ENCODE measurements at places on chromosomes 2 and 18.

DNA sequence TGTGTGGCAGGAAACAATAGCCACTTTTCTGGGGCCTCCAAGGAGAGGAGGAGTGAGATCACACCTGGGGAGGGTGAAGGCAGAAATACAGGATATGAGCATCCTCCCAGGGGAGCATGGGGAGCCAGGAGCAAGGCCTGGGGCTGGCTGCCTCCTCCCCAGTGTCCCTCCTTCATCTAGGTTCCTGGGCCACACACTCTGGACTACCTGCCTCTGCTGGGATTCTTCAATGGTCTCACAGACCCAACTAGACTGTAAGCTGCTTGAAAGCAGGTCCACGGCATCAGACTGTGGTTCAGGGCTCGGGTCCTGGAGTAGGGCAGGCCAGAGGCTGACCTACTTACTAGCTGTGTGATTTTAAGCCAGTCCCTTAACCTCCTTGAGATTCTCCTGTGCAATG, 94.0 kb downstream of the MCFD2 start:
- DNase-seq = no peak

- DNase-seq = no peak
Measured at GRCh38 chr2:170530284-170530745, 184.8 kb upstream of the SP5 start.

DNA sequence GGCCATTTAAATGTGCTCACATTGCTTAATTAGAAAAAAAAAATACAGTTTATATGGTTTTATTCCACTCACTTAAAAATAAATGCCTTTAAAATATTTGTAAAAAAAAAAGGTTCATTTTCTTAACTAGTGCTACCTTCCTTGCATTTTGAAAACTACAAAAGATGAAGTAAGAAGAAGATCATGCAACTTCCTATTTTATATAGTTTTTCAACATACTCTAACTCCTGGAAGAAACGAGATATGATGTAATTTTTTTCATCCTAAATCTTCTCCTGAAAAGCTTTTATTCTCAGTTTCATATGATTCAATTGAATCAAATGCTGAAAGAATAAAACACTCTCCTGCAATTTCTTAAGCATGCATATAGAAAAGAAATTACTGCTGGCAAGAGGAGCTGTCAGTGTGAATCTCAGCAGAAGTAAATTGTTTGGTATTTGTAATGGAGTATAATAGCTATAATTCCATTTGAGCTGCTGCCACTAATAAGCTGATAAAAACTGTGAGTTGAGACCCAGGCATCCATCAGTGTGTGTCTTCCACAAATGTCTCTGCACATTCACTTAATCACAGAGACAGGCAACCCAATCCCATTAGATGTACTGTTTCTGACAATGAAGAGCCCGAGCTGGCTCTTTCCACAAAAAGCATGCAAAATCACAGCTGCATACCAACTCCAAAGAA, 3.7 kb downstream of the FTCDNL1 start:
- DNase-seq = no peak

DNA sequence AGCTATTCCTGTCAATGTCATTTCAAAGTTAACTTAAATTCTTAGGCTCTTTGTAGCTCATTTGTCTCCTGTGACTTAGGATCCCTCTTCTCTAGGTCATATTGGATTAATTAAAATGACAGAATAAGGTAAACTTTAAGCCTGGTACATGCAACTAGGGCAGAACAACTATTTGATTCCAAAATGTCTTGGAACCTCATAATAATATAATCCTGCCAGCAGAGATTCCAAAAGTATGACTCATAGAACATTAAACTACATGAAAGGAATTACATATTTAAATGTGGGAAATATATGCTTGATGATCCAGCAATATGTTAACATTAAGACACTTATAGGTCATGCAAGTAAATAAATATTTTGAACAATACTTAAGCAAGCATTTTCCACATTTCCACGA, 63.3 kb downstream of the COL3A1 start:
- DNase-seq = no peak
